ENCODE measurements at places on chromosomes 1 and 21.
A peak's percentile ranks its signal among the peaks of the same experiment; 100 is the strongest.

- DNase-seq, result no peak
These were observed 8.9 kb downstream of the CAMTA1 start for GRCh38 chr1:6794164-6794563.

GRCh38 chr1:77716065-77716464 lies 33.6 kb upstream of the ZZZ3 start:
- no peak for DNase-seq

DNA sequence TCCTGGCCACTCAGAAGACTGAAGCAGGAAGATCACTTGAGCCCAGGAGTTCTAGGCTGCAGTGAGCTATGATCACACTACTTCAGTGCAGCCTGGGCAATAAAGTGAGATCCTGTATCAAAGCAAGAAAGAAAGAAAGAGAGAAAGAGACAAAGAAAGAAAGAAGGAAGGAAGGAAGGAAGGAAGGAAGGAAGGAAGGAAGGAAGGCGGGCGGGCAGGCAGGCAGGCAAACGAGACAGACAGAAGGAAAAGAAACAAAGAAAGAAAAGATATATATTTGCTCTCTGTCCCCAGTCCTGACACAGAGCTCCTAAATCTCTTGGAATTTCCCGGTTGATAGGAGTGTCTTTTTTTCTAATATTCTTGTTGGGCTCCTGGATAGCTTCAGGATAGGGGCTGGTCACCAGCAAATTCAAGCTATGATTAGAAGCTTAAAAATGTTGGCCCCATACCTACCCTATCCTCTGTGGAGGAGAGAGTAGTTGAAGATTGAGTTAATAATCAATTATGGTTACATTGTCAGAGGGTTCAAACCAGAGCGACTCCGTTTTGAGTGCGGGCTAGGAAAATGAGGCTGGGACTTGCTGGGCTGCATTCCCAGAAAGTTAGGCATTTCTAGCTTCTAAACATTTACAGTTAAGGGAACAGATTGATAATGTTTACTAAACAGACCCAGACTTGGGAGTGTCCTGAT lies 3.3 kb upstream of the MIGA1 start:
- no peak for DNase-seq

GRCh38 chr1:4216231-4216630 lies 316.2 kb upstream of the C1orf174 start:
- DNase-seq, result no peak

- no peak for DNase-seq
These were observed 186.7 kb upstream of the NFIA start for GRCh38 chr1:60895701-60896100.

- DNase-seq, result no peak
These were observed 192.4 kb downstream of the HIVEP3 start for GRCh38 chr1:41726292-41726691.

DNA sequence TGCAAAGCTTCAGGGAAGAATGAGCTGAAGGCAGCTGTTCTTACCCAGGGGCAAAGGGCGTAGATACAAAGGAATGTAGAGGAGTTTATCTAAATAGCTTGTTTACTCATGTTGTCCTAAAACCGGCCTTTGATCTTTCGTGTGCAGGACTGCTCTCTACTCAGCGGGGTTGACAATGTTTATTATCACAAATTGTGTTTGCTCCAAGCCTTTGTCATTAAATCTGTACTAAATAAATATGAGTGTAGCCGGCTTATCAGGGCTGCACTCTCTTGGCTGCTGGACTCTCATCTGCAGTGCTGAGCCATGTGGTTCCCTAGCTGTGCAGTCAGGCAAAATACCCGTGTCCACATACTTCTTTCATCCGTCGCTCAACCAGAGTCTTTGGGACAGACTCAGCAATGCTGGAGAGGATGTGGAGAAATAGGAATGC lies 199.0 kb downstream of the LBR start:
- peak; percentile 61 for DNase-seq

- no peak for DNase-seq
These were observed 70.1 kb upstream of the ARHGEF16 start for GRCh38 chr1:3384407-3384806.

DNA sequence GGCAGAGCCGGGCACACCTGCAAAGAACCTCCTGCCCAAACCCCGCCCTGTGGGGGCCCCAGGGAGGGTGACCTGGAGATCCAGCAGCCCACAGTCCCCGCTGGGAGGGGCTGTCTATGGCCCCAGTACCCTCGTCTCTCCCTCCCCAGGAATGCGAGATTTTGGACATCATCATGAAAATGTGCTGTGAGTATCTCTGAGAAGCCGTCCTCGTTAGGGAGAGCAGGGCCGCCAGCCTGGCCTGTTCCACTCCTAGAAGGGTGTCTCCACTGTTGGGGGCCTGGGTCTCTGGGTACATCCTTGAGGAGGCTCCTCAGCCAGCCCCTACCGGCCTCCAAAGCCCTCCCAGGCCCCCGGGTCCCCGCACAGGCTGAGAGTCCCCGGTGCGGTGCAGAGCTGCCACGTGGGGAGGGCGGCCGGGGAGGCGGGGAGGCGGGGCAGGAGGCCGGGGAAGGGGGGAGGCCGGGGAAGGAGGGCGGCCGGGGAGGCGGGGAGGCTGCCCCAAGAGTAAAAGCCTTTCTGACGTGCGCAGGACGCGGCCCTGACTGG lies 18.7 kb downstream of the COL6A1 start:
- peak; percentile 46 for DNase-seq

DNA sequence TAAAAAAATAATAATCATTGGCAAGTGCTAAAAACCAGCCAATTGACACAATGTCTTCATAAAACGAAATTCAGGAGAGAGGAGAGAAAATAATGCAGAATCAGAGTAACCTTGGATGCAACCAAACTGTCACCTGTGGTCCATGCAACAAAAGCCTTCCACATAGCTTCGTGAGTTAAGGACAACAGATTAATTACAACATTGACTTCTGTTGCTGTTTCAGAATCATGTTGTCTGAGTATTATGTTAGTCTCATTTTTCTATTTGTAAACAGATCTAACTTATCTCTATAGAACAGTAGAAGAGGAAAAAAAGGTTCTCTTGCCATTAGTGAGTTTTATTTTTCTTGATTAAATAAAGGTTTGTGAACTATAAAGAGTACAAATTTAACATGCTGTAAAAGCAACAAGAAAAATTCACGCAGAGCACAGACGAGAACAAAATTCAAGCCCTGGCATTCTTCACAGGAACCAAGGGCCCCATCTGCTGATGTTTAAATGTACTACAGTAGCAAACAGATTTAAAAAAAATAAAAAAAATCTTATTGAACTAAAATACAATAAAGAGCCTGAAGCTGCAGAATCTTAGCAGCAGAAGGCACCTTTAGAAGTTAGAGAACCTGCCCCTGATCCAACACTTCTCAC lies 381.1 kb upstream of the PKN2 start:
- no peak for DNase-seq

DNA sequence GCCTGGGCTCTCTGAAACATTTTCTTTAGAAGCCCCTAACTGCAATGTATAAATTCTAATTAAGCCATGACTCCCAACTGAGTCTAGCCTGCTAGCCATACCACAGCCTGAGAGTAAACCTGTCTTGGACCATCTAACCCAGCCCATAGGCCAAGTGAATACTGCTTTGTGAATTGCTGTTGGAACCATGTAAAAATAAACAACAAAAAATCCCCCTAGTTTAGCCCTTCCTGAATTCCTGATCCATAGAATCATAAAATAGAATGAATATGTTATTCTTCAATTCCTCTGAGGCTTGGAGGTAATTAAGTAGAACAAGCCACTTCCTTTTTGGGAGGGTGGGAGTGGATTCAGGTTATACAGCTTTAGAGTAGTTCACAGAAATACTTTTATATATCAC lies 1496.4 kb downstream of the MRPL39 start:
- DNase-seq, result no peak

- no peak for DNase-seq
These were observed 73.5 kb downstream of the SGIP1 start for GRCh38 chr1:66607458-66607857.

DNA sequence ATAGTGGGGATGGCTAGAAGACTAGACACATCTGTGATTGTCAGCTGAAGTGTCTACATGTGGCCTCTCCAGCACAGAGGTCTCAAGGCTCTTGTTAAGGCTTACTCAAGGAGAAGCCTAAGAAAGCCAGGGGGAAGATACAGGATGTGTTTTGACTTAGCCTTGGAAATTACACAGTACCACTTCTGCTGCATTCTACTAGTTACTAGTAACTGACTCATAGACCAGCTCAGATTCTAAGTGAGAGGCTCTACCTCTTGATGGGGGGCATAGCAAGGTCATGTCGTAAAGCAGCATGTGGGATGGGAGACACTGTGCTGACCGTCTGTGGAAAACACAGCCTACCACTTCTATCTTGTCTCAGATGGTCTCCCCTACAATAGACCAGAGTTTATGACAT lies 99.5 kb downstream of the UBE2U start:
- DNase-seq, result no peak

- DNase-seq, result no peak
These were observed 86.7 kb downstream of the LRRC53 start for GRCh38 chr1:74425676-74426075.

DNA sequence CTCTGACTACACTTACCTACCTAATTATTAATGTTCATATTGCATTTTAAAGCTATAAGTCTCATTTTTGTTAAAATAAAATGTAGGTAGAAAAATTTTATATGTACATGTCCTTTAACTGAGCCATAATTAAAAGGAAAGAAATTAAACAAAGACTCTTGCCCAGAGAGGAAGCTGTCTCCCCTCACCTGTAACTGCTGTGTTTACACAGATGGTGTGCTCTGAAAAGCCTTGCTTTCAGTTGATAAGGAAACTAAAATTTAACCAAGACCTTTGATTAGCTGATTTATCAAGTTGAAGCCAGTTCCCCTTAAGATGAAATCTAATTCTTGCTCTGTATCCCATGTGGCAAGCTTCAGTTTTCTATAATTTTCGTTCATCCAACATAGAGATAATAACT lies 213.5 kb downstream of the LYPLAL1 start:
- no peak for DNase-seq

GRCh38 chr1:25458541-25459298 lies 28.0 kb downstream of the MACO1 start:
- DNase-seq, result no peak

DNA sequence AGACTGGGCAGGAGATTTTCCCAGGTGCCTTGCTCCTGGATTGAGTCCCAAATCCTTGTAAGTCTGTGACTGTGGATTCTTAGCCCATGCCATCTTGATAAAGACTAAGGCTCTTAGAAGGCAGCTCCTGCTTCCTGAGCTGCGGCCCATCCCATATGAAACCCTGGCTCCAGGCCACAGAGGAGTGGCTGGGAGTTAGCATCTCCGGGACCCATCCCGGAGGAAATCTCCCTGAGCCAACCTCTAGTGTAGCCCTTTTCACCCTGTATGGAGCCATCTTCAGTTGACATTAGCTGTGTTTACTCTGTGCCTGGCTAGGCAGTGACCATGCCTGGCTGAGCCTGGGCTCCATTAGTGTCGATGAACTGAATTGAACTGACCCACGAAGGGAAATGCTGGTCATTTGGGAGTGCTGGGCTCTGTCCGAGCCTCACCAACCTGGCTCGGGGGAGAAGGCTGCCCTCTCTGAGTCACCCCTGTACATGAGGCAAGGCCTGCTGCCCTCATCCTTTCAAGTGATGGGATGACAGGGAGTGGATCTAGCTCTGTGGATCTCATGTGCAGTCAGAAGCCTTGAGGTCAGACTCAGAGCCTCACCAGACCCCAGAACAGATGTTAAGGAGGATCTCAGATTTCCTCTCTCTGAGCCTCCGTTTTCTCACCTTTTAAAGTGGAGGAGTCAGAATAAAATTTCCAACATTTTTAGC lies 37.5 kb downstream of the LGR6 start:
- no peak for DNase-seq

DNA sequence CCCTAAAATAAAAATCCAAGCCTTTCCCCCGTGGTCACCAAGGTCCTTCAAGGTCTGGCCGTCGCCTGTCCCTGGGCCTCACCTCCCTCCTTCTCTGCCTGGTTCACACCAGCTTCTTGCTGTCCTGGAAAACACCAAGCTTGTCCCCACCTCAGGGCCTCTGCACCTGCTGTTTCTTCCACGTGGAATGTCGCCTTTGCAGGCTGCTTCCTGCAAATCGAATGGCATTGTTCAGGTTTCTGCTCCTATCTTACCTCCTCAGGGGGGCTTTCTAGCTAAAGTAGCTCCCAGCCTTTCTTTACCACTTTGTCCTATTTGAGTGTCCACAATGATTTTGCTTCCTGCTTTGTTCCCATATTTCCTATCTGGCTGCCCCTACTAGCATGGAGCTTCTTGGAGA lies 3.3 kb upstream of the CASZ1 start:
- no peak for DNase-seq

- DNase-seq, result no peak
These were observed 173.4 kb downstream of the ZZZ3 start for GRCh38 chr1:77509051-77509492.

- no peak for DNase-seq
These were observed 22.8 kb downstream of the PRMT6 start for GRCh38 chr1:107079249-107079648.

DNA sequence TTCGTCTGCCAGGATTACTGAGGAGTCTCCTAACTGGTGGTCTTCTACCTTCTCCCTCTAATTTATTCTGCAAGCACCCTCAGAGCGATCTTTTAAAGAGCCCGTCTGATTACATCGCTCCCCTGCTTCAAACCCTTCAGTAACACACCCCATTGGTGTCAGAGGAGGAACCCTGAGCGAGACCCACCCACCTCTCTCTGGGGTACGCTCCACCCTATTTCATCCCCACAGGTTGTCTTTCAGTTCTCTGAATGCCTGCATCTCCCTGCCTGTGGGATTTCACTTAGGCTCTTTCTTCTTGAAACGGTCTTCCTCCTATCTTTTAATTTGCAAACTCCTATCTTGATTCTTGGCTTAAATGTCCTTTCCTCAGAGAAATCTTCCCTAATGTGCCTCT lies 39.4 kb downstream of the C1orf21 start:
- DNase-seq, result no peak

DNA sequence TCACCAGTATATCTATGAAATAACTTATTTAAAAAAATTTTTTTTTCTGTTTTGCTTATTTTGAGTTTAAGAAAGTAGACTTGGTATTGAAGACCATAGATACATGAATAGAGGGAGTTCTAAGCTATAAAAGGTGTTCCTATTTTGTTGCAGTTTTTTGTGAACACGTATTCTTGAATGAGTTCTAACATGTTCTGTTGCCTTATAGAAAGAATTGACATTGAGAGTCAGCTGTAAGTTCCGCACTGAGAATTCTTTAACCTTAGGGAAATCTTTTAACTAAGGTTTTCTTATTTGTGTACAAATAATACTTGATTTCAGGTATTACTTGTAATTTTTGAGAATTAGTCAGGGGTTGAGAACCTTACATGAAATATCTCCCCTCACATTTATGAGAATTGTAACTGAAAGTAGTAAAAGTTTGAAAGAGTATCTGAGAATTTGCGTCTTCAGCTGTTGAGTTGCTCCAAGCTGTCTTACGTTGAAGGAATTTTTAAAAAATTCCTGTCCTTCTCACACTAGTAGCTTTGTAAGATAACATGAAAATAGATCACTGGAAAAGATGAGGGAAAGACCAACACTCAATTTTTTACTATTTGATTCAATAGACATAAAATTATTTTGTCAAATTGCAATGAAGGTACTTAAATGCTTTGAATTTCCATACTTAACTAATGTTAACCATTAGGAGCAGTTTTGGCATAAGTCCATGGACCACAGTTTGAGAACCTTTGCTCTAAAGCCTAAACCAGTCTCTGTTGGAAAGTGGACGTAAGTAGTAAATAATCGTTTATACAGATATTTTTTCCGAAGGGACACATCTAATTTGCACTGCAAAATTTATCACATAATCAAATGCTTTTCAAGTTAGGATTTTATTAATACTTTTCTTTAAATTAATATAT lies 3.8 kb downstream of the DR1 start:
- DNase-seq, result no peak

- DNase-seq, result no peak
These were observed 18.4 kb upstream of the ALX3 start for GRCh38 chr1:110088739-110089316.

GRCh38 chr1:115534106-115534505 lies 107.7 kb upstream of the VANGL1 start:
- DNase-seq, result no peak

Measured in islet precursor cell (in vitro differentiated cells).